Frontal cortex (tissue), 4 donors: ENCODE measurements at places on chromosomes 4 and X.

- DNase-seq = no peak
Observed at GRCh38 chr4:101277671-101278070, 69.7 kb downstream of the PPP3CA start.

DNA sequence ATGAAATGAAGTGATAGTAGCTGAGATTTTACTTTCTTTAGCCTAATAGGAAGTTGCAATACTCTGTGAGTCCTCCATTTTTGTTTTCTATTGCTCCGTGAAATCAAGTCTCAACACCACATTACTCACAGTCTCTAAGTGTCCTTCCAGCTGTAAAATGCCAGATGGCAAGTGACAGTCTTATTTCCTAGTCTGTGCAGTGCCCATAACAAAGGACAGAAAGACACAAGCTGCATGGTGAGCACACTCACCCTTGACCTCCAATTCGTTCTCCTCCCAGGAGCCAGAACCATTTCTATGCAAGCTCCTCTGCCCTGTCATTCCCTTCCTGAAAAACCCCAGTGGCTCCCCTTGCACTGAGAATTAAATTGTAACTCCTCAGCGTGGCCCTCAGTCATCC lies 101.6 kb downstream of the PARM1 start:
- DNase-seq = no peak

DNA sequence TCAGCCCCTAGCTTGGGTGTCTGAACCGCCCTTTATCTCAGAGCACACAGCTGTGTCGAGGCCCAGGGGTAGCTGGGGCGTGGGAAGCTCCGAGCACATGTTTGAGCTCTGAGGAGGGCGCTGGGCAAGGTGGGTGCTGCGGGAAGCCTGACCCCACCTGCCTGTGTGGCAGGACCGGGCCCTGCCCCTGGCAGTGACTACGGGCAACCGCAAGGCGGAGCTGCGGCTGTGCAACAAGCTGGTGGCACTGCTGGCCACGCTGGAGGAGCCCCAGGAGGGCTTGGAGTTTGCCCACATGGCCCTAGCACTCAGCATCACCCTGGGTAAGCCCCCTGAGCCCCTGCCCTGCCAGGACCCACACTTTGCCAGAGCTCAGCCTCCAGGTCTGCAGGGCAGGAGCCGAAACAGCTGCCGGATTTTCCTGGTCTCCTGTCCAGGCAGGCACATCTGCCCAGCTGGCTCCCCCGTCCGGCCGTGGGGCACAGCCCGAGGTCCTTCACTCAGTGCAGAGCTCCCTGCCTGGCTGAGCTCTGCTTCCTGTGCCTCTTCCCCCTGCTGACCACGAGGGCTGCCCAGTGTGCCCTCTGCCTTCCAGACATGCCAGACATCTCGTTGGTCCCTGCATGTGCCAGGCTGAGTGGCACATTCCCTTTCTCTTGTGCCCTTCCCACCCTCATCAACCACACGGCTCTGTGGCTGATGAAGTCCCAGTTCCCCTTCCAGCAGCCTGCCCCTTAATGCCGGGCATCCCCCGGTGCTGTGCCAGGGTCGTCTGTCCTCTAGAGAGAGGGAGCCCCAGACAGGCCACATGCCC lies 33.2 kb upstream of the HTRA3 start:
- no peak for DNase-seq

GRCh38 chrX:446245-446644 lies 59.5 kb upstream of the PPP2R3B start:
- DNase-seq = no peak

DNA sequence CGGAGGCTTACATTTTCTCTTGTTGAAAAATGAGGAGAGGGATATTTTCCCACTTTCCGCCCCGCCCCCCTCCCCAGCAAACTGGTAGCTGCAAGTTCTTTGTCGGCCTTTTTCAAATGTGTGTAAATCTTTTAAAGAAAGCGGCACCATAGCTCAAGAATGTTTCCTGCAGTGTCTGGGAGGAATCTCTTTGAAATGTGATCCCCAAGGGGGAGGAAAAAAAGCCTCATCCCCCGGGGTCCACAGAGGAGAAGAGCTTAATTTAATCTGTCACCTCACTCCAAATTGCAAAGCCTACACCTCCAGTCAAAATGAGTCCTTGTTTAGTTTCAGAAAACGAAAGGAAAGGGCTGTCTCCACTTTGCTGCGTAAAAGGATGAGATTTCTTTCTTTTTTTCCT lies 34.8 kb downstream of the ASMT start:
- no peak for DNase-seq

- no peak for DNase-seq
Observed at GRCh38 chrX:84358271-84358670, 144.0 kb downstream of the HDX start.

- no peak for DNase-seq
Observed at GRCh38 chr4:53193111-53193510, 172.8 kb downstream of the SCFD2 start.

DNA sequence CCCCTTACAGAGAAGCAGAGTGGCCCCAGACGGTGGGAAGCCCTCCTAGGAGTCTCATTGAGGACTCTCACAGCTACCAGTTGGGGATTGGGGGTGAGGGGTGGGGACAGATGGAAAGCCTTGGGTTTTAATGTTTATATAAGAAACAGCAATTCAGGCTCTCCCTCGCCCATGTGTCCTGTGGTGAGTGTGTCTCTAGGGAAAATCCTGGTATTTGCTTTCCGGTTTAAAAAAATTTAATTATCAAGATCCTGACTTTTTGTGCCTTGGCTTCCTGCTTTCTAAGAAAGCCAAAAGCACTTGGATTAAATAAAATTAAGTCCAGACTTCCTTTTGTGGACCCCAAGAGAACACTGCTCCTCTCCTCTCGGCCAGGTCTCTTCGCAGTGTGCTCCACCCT lies 93.8 kb downstream of the SOWAHB start:
- no peak for DNase-seq

- DNase-seq = no peak
Observed at GRCh38 chrX:67961516-67961915, 417.7 kb downstream of the AR start.

DNA sequence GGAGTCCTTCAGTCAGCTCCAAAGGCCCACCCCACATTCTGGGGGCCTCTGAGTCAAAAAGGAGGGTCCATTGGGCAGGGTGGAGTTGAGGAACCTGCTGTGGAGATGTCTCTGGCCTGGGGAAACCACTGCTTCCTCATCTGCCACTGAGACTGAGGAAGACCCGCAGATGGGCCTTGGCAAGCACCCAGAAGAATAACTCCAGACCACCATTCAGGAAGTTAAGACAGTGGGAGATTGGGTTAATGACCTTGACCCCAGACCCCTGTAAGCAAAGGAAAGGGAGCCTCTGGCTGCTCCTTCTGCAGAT lies 8.1 kb upstream of the HSD17B10 start:
- no peak for DNase-seq

DNA sequence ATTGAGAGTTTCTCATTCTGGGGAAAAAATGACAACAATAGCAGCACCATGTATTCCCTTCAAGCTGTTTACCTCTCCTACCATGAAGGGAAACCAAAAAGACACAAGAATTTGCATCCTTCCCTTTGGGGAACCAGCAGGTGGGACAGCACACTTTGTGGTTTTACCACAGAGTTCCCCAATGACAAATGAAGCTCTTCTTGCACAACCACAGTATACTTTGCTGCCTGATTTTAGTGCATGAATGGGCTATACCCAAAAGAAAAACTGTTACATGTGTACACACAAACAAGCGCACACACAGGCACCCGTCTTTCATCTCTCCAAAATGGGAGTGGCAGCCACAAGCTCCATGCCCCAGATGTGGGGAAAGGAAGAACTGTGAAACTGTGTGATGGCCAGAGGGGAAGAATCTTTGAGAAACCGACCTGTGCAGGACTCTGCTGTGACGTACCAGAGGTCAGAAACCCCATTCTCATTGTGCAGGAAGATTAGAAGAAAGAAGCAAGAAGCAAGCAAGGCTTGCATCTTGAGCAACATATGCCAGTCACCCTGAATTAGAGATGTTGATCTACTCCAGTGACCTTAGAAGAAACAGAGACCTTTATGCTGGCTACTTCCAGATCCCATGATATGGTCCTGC lies 2.7 kb upstream of the MAML3 start:
- no peak for DNase-seq

DNA sequence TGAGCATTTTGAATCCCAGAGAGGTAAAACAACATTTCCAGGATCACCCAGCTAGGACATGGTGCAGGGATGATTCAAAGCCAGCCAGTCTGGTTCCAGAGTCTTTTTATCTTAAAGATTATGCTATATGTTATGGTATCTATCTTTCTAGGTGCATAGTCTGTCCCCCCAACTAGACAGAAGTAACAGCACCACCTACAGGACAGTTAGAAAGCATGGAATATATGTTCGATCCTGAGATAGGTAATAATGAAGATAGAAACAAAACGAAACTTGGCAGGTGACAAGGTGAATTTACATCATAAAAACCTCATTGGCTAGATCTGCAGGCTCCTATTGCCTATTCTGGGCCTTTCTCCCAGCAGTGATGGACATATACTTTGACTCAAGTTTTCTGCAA lies 723.2 kb downstream of the SMARCA1 start:
- no peak for DNase-seq

DNA sequence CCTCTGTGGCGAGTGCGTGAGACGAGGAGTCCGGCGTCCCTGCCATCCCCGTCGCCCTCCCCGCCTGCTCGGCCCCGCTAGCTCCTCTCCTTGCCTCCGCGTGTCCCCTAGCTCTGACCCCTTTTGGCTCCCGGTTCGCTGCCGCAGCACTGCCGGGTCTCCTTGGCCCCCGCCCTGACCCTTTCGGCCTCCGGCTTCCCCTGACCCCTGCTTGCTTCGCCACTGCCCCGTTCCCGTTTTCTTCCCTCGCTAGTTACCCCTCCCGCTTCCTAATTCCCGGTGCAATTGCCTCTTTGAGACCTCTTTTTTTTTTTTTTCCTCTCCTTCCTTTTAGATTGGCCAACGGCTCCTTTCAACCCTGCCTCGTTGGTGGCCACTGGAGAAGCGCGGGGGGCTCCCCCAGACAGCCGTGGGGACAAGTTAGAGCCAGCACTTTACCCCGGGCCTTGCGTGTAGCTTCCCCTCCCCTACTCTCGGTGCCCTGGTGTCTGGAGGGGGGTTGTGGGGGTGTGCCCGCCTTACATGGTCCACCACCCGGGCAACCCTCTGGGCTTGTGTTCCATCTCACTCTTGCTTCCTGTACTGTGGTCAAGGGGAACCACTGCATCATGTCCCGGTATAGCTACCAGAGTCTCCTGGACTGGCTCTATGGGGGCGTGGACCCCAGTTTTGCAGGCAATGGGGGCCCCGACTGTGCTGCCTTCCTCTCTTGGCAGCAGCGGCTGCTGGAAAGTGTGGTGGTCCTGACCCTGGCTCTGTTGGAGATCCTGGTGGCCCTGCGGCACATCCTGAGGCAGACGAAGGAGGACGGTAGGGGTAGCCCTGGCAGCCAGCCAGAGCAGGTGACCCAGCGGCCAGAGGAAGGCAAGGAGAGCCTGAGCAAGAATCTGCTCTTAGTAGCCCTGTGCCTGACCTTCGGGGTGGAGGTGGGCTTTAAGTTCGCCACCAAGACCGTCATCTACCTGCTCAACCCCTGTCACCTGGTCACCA lies 548 bp downstream of the TMEM164 start:
- no peak for DNase-seq

DNA sequence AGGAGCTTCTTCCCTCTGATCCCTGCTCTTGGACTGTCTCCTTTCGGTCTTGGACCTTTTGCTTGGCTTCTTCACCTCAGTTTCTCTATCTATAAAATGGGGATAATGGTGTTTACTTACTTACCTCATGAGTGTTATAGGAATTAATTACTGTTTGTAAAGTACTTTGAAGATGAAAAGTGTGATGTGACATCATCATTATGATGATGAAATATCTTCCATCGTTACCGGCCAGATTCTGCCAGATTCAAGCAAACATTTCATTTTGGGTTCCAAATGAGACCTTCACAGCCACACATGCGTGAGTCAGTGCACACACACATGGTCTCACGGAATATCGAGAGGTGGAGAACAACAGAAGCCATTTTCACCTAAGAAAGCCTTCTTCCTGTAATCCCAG lies 220.1 kb upstream of the RPL34 start:
- no peak for DNase-seq

GRCh38 chrX:87873347-87873941 lies 355.8 kb downstream of the KLHL4 start:
- no peak for DNase-seq

DNA sequence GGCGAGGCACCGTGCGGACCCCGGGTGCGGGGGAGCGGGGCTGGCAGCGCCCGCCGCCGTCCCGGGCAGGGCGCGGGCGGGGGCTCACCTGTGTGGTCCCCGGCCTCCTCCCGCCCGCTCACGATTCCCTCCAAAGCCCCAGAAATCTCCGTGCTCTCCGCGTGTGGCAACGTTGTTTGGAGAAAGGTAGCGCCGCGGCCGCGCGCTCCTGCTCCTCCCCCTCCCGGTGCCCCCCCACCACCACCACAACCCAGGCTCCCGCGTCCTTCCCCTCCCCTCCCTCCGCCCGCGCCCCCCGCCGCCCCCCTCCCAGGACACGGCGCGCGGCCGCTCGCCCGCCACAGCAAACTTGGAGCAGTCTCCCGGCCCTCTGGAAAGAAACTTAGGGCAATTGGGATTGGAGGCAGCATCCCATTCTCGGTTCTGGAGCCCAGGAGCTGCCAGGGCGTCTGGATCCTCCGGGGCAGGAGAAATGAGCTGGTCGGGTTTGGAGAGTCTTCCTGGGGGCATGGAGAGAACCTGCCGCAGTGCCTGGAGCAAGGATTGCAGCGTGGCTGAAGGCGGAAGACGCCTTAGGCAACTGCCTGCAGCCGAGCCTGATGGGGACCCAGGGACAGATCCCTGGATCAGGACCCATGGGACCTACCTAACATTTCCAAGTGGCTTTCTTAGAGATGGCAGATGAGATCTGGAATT lies 855 bp downstream of the KLF3 start:
- peak; percentile 58 for DNase-seq

DNA sequence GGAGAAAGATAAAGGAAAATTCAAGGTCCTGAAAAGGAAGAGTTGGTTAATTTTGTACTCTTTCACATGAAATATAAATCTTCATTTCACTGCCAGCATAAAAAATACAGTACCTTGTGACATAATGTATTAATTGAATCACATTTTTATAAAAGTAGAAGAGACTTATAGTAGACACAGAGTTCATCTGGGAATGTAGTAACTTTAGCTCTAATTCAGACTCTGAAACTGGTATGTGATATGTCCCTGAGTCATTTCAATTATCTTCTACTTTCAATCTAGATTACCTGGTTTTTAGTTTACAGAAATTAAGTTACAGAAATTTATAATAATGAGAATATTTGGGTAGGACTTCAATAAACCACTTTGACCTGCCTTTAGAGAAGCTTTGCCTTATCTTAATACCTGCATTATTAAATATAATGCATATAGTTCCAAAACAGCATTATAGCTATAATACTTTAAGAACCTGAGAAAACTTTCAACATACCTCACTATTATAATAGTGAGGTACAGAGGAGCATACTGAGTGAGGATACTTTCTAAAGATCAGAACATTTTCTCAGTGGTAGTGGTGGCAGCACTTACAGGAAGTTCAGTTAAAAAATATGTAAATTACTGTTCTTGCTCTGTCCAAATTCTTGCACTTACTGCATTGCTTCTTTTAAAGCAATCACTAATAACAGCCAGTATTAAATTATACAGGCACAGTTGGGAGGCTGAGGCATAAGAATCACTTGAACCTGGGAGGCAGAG lies 11.2 kb downstream of the NEK1 start:
- DNase-seq = no peak

DNA sequence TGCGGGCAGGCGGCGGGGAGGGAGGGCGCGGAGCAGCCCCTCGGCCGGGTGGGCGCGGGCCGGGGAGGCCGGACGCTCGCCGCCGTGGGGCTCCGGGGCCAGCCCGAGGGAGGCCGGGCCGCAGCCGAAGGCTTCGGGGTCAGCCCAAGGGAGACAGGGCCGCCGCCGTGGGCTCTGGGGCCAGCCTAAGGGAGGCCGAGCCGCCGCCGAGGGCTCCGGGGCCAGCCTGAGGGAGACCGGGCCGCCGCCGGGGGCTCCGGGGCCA lies 251 bp downstream of the KIAA0232 start:
- no peak for DNase-seq
